ENCODE measurements at places on chromosomes 13 and 19.

- DNase-seq: peak; percentile 46
These were observed 14.3 kb downstream of the ACTL9 start for GRCh38 chr19:8684001-8684902.

GRCh38 chr19:32630338-32630737 is 44.6 kb downstream of the ANKRD27 start:
- DNase-seq: no peak

DNA sequence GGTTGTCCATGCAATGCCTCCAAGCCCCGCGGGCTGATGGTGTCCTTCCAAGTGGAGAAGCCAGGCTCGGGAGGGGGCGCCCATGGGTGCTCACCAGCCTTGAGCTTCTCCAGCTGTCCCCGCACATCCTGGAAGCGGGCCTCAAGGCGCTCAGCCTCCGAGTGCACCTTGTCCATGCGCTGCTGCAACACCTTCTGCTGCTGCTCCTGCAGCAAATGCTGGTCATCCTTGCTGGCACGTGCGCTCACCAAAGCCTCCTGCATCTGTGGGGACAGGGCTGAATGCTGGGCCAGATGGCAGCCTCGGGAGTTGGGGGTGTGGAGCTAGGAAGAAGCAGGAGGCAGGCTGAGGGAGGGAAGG is 22.8 kb upstream of the EMP3 start:
- no peak for DNase-seq

DNA sequence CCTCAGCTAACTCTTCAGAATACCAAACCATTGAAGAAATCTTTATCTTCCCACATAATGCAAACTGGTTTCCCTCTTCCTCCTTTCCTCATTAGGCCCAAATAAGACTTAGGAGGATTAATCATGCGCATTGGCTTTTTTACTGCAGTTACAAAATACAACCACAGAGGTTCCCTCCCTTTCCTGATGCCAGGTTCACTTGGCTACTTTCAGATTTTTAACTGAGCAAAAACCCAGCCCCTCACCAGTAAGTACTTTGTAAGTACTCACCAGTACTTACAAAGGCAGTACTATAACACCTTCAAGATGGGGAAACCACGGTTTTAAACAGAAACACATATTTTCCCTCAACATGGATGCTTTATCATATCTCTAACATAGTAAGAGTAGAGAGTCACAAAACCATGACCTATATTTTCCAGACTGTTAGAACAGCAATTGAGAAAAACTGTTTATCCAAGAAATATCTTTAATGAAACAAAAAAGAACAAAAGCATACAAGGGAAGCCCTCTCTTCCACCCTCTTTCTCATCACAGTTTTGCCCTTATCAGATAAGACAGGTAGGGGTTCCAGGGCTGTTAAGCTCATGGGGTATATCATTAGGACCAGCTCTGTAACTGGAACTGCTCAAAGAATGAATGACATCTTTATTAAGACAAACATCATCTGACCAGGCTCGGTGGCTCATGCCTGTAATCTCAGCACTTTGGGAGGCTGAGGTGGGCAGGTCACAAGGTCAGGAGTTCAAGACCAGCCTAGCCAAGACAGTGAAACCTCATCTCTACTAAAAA is 12.7 kb downstream of the FOXO1 start:
- DNase-seq: peak; percentile 47

DNA sequence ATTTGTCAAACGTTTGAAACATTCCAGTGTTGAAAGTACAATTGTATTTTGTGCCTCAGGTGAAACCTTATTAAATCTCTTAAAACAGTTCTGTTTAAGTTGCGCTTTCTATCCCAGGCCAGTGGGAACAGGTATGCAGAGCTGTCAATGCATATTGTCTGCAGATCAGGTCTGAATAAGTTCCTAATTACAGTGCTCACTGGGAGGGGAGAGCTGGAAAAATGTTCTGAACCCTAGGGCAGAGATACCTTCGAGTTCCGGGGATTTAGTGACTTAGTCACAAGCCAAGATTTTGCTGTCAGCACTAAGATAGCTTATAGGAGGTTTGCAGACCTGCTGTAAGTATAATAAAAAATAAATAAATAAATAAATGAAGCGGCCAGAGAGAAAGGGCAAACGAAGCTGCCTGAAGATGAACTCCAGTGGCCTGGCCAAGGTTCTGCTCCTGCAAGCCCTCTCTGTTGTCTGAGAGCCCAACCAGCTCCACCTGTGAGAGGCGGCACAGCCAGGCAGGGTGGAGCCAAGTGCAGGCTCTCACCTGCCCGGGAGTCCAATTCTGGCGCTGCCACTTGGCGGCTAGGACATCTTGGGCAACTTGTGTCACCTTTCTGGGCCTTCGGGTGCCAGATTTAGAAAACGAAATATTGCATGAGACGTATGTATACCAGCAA is 97.9 kb upstream of the SLC7A1 start:
- no peak for DNase-seq

GRCh38 chr13:37379841-37380240 is 218.7 kb downstream of the POSTN start:
- no peak for DNase-seq

GRCh38 chr19:10568062-10568825 is 535 bp downstream of the CDKN2D start:
- DNase-seq: no peak

DNA sequence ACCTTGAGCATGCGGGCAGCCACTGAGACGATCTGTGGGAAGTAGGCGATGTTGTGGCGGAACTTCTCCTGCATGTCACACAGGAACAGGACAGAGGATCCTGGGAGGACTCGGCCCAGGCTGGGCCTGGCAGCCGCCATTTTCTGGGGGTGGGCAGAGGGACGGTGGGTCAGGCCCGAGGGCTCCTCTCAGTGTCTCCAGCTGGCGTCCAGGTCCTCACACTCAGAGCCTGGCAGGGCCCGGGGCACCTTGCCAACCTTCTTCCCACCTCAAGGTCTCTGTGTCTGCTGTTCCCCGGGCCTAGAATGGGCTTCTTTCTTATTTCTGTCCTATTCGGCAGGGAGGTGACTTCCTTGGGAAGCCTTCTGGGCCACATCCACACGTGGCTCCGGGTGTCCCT is 5.1 kb downstream of the ISOC2 start:
- no peak for DNase-seq

GRCh38 chr13:99307648-99308339 is 595 bp upstream of the GPR183 start:
- DNase-seq: peak; percentile 15

- no peak for DNase-seq
These were observed 15.7 kb downstream of the PLEKHF1 start for GRCh38 chr19:29680937-29681336.

GRCh38 chr13:30818323-30818960 is 83.1 kb downstream of the ALOX5AP start:
- no peak for DNase-seq

DNA sequence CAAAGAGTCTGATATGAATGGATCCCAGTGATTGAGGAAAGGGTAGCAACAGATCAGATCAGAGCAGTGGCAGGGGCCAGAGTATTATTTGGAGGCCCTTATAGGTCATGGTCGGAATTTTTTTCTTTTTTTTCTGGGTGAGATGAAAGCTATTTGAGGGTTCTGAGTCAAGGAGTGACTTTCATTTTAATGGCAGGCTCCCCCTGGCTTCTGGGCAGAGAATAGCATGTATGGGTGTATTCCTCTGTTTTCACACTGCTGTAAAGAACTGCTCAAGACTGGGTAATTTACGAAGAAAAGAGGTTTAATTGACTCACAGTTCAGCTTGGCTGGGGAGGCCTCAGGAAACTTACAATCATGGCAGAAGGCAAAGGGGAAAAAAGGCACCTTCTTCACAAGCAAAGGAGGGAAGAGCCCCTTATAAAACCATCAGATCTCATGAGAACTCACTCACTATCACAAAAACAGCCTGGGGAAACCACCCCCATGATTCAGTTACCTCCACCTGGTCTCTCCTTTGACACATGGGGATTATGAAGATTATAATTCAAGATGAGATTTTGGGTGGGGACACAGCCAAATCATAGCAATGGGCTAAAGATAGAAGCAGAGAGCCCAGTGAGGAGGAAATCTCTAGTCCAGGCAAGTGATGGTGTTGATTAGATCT is 3.0 kb upstream of the SLC6A16 start:
- peak; percentile 49 for DNase-seq

All from KBM-7 (cell line).